ENCODE measurements at places on chromosomes 4 and X.
A peak's percentile ranks its signal among the peaks of the same experiment; 100 is the strongest.

GRCh38 chr4:15291122-15291521 is 136.7 kb upstream of the C1QTNF7 start:
- DNase-seq = no peak

- DNase-seq = no peak
Measured at GRCh38 chr4:145694929-145695328, 15.0 kb downstream of the C4orf51 start.

- no peak for DNase-seq
Measured at GRCh38 chr4:86536151-86536550, 58.0 kb upstream of the PTPN13 start.

DNA sequence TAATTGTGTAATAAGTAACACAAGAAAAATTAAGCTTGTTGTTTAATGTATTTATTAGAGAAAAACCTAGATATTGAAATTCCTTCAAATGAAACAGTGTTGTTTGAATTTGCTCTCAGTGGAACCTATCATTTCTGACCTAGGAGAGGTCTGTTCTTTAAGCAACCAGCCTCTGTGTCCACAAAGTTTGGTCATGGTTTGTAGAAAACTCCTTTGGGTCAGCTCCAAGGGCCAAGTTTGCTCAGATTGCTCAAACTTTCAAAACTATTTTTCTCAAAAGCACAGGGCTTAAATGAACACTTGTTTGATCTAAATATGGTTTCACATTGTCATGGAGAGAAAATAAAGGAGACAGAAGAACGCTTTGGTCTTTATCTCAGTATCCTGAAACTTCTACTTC is 29.6 kb upstream of the RPL34 start:
- no peak for DNase-seq

DNA sequence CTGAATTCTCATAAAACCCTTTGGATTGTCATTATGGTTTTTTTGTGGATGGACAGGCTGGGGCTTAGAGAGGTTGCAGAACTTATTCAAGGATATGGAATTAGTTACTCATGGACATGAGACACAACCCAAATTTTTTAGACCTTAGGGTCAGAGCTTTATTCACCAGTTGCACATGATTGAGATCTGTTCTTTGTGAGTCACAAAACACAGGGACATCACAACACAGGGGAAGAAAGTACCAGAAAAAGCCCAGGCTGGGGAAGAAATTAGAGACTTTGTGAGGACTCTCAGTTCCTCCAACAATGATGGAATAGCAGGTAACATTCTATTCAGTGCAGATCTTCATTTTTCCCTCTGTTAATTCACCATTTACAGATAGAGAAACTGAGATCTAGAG is 602.4 kb upstream of the CPEB2 start:
- no peak for DNase-seq

DNA sequence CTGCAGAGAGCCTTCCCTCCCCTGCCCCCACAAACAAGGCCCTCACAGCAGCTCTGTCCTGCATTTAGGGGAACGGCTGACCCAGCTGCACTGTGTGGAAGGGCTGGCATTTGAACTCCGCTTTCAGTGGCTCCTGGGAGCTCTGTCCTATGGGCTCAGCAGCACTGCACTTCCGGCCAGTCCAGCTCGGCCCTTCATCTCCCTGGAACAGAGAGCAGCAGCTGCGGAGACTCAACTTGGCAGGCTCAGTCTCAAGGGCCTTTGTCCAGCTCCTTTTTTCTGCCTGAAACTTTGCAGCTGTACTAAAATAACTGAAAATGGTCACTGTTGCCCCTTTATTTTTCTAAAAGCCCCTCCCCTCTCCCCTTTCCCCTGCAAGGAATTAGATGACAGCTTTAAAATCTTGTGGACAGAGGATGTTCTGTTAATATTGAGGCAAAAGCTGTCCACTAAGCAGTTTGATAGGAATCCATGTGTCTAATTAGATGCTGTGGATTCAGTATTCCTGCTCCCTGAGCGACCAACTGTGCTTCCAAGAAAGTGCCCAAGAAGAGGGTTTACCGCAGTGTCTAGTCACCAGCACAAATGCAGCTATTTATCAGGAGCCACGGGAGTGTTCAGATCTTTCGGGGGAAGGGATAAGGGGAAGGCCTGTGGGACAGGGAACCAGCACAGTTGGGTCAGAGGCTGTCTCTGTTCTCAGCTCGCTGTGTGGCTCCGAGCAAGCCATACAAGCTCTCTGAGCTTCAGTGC is 133.1 kb downstream of the AFAP1 start:
- peak; percentile 95 for DNase-seq

DNA sequence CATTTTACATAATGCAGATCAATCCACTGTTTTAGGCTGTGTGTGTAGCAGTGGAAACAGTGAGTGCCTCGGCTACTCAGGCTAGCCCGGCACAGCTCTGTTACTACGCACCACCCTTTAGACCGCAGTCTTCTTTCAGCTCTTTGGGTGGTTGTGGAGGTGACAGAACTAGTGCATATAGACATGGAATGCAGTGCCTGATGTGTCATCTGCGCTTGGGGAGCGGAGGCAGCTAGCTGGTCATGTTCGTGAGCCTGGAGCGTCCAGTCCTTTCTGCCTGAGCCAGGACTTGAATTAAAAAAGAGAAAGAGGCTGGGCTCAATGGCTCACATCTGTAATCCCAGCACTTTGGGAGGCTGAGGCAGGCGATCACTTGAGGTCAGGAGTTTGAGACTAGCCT is 4.8 kb downstream of the TBC1D14 start:
- no peak for DNase-seq

GRCh38 chr4:2833671-2834000 is 10.0 kb upstream of the ADD1 start:
- peak; percentile 29 for DNase-seq

- no peak for DNase-seq
Measured at GRCh38 chr4:89741768-89742167, 95.2 kb downstream of the SNCA start.

DNA sequence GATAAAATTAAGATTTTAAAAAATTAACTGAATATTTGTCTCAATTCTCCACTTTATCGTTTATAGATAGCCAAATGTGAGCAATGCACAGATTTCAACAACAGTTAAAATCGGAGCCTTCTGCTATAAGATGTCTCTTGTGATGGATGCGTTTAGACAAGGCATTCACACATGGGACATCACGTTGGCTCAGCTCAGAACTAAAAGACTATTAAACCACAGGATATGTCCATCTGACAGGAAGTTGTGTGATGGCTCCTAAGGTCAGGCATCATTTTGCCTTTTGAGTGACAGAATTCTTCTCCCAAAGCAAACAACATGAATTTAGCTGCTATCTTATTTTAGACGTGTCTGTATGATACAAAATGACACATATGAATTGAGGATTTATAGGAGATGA is 17.3 kb upstream of the VCX3B start:
- DNase-seq = no peak

DNA sequence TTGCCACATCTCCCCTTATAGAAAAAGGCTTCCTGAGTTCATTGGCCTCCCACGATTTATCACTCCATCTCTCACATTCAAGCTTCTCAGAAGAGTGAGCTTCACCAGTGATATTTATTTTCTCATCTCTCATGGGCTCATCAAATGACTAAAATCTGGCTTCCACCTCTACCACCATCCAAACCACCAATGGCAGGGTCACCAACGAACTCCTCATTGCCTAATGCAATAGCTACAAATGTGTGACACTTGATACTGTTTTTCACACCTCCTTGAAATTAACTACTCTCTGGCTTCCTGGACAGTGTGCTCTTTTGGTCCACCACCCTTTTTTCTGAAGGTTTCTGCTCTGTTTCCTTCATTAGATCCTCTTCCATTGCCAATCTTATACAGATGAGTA is 129.0 kb downstream of the SH2D1A start:
- no peak for DNase-seq
